PC-9 (cell line): ENCODE measurements at places on chromosomes 6 and 20. TPM values are rescaled to one million over a fixed set of nuclear protein-coding genes. Genes with fewer than 3 reads are reported as not detected.

DNA sequence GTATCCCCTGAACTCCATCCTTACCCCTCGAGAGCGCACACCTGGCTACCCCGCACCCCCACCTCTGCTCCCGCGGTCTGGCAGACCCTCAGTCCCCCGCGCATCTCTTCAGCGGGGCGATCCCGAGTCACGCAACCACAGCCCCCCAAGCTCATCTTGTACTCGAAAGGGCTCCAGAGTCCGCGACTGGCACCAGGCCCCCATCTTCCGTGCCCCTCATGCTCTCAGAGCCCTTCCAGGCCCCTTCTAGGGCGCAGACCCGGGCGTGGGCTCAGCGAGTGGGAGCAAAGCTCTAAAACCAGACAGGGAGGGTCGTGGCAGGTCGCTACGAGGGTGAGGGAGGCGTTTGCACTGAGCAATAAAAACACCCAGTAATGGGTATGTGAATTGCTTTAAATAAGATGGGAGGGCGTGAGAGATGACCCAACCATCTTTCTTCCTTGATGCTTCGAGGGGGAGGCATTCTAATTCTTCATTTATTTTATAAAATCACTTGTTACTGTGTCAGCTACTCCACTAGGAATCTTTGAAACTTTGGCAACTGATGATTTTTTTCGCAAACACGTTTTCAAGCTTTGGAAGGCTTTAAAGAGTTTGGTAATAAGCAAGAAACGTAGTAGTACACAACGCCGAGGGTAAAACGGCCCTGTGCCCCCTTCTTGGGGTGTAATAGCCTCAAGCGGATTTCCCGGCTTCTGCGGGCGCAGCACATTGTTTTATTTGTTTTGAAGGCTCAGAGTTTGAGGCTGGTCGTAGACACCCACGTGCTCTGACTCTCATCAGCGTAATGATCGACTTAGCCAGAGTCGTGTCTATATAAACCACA lies 42.6 kb upstream of the SUPT3H start:
- peak overlapping the region; percentile 98 for H3K4me3 ChIP-seq
- DNase-seq = no peak
- H3K27me3 ChIP-seq = no peaks in the 10 kb centered on the region
- peaks cover 22% of the 10 kb centered on the region for H3K4me1 ChIP-seq
- H3K36me3 ChIP-seq = no peaks in the 10 kb centered on the region

DNA sequence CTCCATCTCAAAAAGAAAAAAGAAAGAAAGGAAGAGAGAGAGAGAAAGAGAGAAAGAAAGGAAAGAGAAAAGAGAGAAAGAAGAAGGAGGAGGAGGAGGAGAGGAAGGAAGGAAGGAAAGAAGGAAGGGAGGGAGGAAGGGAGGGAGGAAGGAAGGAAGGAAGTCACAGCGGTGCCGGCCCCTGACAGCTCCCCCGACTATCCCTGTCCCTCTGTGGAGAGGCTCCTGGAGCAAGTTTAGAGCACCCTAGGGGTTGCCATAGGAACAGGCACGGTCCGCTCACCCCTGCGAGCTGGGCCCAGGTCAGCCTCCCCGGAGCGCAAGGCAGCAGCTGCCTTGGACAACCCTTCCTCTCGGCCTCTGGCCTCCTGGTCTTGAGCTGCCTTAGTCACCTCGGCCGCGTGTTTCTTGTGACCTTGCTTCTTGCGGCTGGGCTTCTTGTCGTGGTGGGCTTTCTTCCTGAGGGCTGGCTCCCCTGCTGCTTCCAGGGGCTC lies 6.8 kb downstream of the BNIP5 start:
- H3K27me3 ChIP-seq = no peaks in the 10 kb centered on the region
- H3K36me3 ChIP-seq = no peaks in the 10 kb centered on the region
- H3K27ac ChIP-seq = no peak overlapping the region
- no peak overlapping the region for H3K4me3 ChIP-seq

- H3K4me1 ChIP-seq = no peaks in the 10 kb centered on the region
- H3K27ac ChIP-seq = no peak overlapping the region
- H3K36me3 ChIP-seq = no peaks in the 10 kb centered on the region
- DNase-seq = no peak
- H3K27me3 ChIP-seq = no peaks in the 10 kb centered on the region
Measured at GRCh38 chr6:56445818-56446217, 196.9 kb downstream of the DST start.

- DNase-seq = no peak
- H3K4me1 ChIP-seq = peaks cover 29% of the 10 kb centered on the region
- no peak overlapping the region for H3K27ac ChIP-seq
- peaks cover 31% of the 10 kb centered on the region for H3K36me3 ChIP-seq
- H3K27me3 ChIP-seq = no peaks in the 10 kb centered on the region
- no peak overlapping the region for H3K4me3 ChIP-seq
Measured at GRCh38 chr6:30889921-30890645, 5.8 kb downstream of the DDR1 start.

- no peak overlapping the region for H3K27ac ChIP-seq
- DNase-seq = peak; percentile 54
- H3K4me1 ChIP-seq = peaks cover 4% of the 10 kb centered on the region
- H3K27me3 ChIP-seq = no peaks in the 10 kb centered on the region
Measured at GRCh38 chr20:38635721-38636288, 34.2 kb downstream of the ARHGAP40 start.

- no peaks in the 10 kb centered on the region for H3K27me3 ChIP-seq
- H3K27ac ChIP-seq = no peak overlapping the region
- H3K4me1 ChIP-seq = peaks cover 28% of the 10 kb centered on the region
- H3K36me3 ChIP-seq = no peaks in the 10 kb centered on the region; the same call in 1 of the 2 replicates
- DNase-seq = no peak
- H3K4me3 ChIP-seq = no peak overlapping the region
Measured at GRCh38 chr6:16633961-16634360, 127.3 kb downstream of the ATXN1 start.

DNA sequence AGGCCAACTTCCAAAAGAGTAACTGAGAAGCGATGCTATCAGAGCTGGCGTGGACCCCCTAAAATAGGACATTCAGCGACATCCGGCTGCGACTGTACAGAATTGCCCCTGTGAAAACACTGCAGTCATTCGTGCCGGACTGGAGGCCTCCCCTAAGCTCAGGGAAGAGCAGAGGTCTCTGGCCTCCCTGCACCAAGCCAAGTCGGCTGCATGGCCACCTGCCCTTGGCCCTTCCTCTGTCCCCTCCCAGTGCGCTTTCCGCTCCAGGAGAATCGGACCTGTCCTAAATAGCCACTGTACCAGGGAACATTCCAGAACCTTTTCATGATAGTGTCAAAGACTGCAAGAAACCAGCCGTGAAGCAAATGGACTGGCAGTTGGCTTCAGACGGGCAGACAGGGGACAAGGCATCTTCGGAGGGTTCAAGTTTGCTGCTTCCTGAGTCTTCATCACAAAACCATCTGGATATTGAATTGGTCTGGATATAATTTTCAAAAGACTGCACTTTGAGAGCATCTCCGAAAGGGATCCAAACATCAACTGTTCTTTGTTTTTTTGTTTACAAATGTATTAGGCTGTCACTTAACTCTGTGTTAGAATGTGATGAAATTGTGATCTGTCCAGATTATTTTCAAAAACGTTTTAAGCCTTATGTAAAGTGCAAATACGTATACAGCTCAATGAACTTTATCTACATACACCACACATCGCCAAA lies 16.5 kb downstream of the SLC2A4RG start:
- no peak overlapping the region for H3K4me3 ChIP-seq
- H3K36me3 ChIP-seq = no peaks in the 10 kb centered on the region
- no peaks in the 10 kb centered on the region for H3K4me1 ChIP-seq

GRCh38 chr6:90460051-90460450 lies 126.8 kb downstream of the MAP3K7 start:
- no peak overlapping the region for H3K27ac ChIP-seq
- DNase-seq = no peak
- H3K4me3 ChIP-seq = no peak overlapping the region
- H3K4me1 ChIP-seq = peaks cover 8% of the 10 kb centered on the region

DNA sequence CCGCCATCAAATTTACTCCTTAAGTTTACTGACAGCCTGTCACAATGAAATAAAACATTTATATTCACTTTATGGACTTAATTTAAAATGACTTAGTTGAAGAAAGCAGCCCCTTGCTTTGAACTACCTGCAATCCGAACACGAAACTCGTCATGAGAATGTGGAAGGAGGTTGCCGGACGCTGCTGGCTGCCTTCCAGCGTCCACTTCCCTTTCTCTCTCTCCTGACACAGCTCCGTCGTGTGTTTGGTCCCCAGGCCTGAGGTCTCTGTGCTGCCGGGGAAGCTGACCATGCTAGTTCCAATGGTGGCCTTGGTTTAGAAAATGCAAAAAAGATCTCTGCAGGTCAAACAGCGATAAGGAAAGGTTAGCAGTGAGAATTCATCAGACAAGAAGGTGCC lies 519.7 kb downstream of the CDH26 start:
- H3K27ac ChIP-seq = no peak overlapping the region
- H3K4me1 ChIP-seq = no peaks in the 10 kb centered on the region
- no peaks in the 10 kb centered on the region for H3K36me3 ChIP-seq
- H3K4me3 ChIP-seq = no peak overlapping the region
- peaks cover 98% of the 10 kb centered on the region for H3K27me3 ChIP-seq

- H3K4me1 ChIP-seq = no peaks in the 10 kb centered on the region
- DNase-seq = no peak
Measured at GRCh38 chr6:50381099-50381415, 331.3 kb upstream of the DEFB112 start.

DNA sequence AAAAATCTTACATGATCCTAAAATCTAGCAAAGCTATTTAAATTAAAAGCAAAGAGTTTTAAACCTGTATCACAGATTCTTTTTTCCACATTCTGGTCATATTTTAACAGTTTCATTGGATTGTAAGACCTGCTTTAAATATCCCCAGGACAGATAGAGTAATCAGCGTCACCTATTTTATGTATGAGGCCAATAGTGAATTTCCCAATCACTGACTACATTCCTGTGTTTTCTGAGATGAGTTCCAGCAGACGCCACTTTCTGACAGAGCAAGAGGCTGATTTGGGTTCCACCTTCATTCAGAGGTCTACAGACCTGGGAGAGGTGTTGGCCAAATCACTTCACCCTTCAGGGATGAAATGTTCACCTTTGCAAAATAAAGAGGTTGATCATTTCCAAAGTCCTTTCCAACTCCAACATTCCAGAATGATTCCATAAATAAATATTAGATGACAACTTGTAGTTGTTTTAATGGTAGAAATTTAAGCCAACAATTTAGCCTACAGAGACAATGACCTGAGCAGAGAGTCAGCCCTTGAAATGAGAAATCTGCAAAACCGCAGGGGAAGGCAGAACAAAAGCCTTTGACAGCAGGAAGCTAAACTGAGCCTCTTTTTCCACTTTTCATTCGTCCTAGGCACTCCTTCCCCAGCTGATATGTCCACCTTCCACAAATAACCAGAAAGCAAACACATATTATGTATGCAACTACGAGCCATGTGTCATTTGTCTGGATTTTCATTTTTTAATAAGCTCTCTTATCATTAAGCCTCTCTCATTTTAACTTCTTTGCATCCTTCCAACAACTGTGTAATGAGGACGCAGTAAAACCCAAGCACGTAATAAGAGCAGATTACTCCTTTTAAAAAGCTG lies 105.2 kb downstream of the TFAP2A start:
- H3K27me3 ChIP-seq = no peaks in the 10 kb centered on the region
- H3K4me1 ChIP-seq = peaks cover 29% of the 10 kb centered on the region
- H3K27ac ChIP-seq = no peak overlapping the region

C20orf141 gene
- not detected in 2 replicates for total RNA-seq

ECT2L gene
- total RNA-seq = not detected in 2 replicates

GZF1 gene
- 8.1 and 11.1 TPM in 2 replicates for total RNA-seq

F13A1 gene
- not detected in 2 replicates for total RNA-seq

STK4 gene
- 43.7 and 60.9 TPM in 2 replicates for total RNA-seq

MMP24 gene
- 0.45 and 0.48 TPM in 2 replicates for total RNA-seq

UNC93A gene
- not detected in 2 replicates for total RNA-seq

DNAH8 gene
- not detected in 2 replicates for total RNA-seq

RIPOR2 gene
- 0.63 and 0.94 TPM in 2 replicates for total RNA-seq
